ENCODE measurements at places on chromosomes 12 and 14. TPM values are rescaled to one million over a fixed set of nuclear protein-coding genes. Genes with fewer than 3 reads are reported as not detected.

DNA sequence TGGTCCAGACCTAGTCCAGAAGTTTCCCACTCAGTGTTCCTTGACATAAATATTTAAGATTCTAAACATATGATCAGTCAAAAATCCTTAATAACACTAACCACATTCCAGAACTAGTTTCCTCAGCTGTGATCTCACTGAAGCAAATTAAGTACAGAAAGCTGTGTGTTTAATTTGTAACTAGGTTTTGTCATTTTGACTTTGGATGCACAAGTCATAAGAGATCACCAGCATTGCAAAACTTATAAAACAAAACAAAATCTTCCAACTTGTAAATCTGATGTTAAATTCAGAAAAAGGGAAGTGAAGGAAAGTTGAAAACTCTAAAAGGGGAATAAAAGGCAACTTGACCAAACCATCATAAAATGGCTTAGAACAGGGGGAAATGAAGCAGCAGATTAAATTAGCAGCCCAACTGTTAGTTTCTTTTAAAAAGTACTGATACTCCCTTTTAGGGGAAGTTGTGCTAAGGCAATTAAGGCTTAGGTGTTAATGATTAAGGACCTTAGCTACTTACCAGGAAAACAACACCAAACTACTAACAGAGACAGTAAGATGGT, 56.6 kb downstream of the SH2B3 start:
- no peak for DNase-seq
- H3K4me1 ChIP-seq = no peaks in the 10 kb centered on the region
- H3K27me3 ChIP-seq = no peaks in the 10 kb centered on the region
- peaks cover 71% of the 10 kb centered on the region for H3K36me3 ChIP-seq
- no peak overlapping the region for H3K27ac ChIP-seq

DNA sequence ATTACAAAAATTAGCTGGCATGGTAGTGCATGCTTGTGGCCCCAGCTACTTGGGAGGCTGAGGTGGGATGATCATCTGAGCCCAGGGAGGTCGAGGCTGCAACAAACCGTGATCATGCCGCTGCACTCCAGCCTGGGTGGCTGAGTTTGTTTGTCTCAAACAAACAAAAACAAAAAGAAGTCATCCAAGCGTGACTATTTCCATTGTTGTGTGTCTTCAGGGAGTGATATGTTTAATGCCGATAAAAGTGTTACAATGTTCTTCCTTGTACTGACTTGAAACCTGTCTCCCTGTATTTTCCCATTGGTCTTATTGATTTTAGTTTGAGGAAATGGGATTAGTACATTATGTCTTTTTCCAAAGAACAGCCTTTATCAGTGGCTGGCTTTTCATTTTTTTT, 75.6 kb upstream of the USP44 start:
- no peak overlapping the region for H3K4me3 ChIP-seq
- no peaks in the 10 kb centered on the region for H3K4me1 ChIP-seq
- no peaks in the 10 kb centered on the region for H3K36me3 ChIP-seq
- DNase-seq = no peak

- no peaks in the 10 kb centered on the region for H3K36me3 ChIP-seq
- no peak overlapping the region for H3K4me3 ChIP-seq
- H3K4me1 ChIP-seq = no peaks in the 10 kb centered on the region
- no peak for DNase-seq
- peaks cover 2% of the 10 kb centered on the region for H3K27me3 ChIP-seq
- no peak overlapping the region for H3K27ac ChIP-seq
Measured at GRCh38 chr14:99146616-99147365, 125.2 kb downstream of the BCL11B start.

- H3K36me3 ChIP-seq = no peaks in the 10 kb centered on the region
- DNase-seq = no peak
- H3K27me3 ChIP-seq = no peaks in the 10 kb centered on the region
- no peak overlapping the region for H3K4me3 ChIP-seq
Measured at GRCh38 chr12:93243382-93243688, 134.4 kb upstream of the NUDT4 start.

DNA sequence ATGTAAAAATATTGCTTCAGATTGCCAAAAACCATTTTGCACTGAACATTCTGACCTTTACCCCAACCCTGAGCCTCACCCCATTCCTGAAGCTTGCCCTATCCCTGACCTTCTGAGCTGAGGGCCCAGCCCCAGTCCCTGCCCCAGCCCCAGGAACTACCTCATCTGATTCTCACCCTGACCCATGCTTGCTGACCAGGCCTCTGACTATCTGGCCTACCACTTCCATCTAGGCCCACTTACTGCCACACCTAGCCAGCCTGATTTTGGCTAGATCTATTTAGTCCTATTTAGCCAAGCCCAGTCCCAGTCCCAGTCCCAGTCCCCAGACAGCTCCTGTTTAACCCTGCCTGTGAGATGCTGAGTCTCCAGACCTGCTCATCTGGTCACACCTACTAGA, 33.6 kb downstream of the OR10P1 start:
- no peaks in the 10 kb centered on the region for H3K4me1 ChIP-seq
- DNase-seq = no peak
- H3K27ac ChIP-seq = no peak overlapping the region
- no peaks in the 10 kb centered on the region for H3K27me3 ChIP-seq

- no peaks in the 10 kb centered on the region for H3K4me1 ChIP-seq
- no peak overlapping the region for H3K27ac ChIP-seq
- H3K27me3 ChIP-seq = no peaks in the 10 kb centered on the region
- DNase-seq = no peak
Measured at GRCh38 chr12:45502481-45503128, 226.9 kb upstream of the ARID2 start.

- H3K4me1 ChIP-seq = no peaks in the 10 kb centered on the region
- DNase-seq = no peak
- H3K27me3 ChIP-seq = no peaks in the 10 kb centered on the region
- no peak overlapping the region for H3K4me3 ChIP-seq
Measured at GRCh38 chr14:55005071-55005470, 21.8 kb downstream of the WDHD1 start.

DNA sequence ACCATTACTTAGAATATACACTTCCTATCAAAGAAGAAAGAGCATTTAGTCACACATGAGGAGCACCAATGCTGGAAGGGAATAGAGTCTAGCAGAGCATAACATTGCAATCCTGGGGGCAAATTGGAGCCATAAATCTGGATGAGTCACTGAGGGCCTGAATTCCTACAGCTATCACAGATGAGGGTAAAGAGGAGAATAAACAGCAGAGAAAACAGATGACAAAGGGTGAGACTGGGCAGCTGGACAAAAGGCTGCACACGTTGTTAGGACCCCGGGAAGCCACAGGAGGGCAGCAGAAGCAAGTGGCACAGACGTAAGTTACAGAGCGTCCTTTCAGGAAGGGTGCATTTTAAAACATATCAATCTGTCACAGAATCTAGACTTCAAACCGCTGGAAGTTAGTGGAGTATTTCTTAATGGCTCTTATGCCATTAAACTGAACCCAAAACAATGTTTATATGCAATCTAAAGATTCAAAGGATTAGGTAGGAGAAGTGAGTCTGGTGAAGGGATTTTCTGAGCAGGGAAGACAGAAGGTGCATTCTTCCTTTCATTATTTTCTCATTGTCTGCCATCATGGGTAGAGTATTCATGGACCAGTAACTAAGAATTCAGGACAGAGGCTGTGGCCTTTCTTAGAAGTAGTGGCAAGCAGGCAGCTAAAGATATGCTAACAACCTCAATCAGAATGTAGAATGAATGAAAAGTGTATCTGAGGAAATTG, 159.8 kb upstream of the DAAM1 start:
- no peaks in the 10 kb centered on the region for H3K27me3 ChIP-seq
- no peaks in the 10 kb centered on the region for H3K4me1 ChIP-seq
- no peak overlapping the region for H3K4me3 ChIP-seq
- H3K27ac ChIP-seq = no peak overlapping the region

- no peak for DNase-seq
- no peaks in the 10 kb centered on the region for H3K4me1 ChIP-seq
- no peak overlapping the region for H3K4me3 ChIP-seq
- no peaks in the 10 kb centered on the region for H3K36me3 ChIP-seq
- no peak overlapping the region for H3K27ac ChIP-seq
Measured at GRCh38 chr14:89455412-89455811, 38.4 kb upstream of the FOXN3 start.

DNA sequence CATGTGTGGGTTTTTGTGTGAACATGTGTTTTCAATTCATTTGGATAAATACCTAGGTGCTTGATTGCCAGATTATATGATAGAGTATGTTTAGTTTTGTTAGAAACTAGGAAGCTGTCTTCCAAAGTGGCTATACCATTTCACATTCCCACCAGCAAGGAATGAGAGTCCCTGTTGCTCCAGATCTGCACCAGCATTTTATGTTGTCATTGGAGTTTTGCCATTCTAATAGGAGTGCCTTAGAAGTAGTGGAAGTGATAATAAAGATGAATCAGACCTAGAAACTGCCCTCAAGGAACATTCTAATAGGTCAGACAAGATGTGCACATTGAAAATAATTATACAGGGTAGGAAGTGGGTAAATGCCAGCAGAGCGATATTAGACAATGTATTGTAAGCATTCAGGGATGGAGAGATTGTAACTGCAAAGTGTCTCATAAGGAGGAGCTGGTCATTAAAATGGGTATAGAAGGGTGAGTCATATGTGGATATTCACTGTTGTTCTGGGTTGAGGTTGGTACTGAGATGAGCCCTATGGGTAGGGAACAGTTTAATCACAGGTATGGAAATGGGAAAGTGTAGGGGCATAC, 71.4 kb downstream of the MNAT1 start:
- H3K27me3 ChIP-seq = no peaks in the 10 kb centered on the region
- H3K27ac ChIP-seq = no peak overlapping the region
- H3K36me3 ChIP-seq = no peaks in the 10 kb centered on the region
- no peak for DNase-seq

DNA sequence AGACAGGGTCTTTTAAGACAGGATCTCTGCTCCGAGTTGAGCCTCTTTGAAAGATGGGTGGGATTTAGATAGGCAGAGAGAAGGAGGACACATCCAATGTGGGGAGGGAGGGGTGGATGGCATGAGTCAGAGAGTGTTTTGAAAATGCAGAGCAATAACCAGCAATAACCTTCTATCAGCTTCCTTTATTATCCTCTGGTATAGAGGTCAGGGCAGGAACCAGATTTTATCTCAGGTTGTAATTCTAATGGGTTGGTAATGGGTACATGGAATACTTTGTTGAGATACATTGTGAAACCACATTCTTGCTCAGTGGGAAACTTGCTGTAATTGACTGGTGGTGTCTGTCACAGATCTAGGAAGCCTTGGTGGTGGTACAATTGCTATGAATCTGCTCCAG, 37.6 kb upstream of the CCDC63 start:
- no peak overlapping the region for H3K27ac ChIP-seq
- H3K36me3 ChIP-seq = no peaks in the 10 kb centered on the region
- H3K27me3 ChIP-seq = peaks cover 7% of the 10 kb centered on the region
- no peak overlapping the region for H3K4me3 ChIP-seq
- no peak for DNase-seq
- H3K4me1 ChIP-seq = no peaks in the 10 kb centered on the region

DNA sequence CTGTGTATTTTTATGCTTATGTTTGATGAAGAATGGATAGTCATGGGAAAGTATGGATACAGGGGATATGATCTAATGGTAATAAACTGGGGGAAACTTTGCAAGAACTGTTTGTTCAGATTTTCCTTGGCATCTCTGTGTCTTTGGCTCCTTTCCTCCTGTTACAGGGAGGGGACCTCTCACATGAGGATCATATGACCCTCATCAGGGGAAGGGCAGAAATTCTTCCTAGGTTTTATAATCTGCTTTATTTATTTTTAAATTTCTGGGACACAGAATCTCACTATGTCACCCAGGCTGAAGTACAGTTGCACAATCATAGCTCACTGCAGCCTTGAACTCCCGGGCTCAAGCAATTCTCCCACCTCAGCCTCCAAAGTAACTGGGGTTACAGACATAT, 526.5 kb downstream of the CCER1 start:
- H3K27me3 ChIP-seq = no peaks in the 10 kb centered on the region
- no peaks in the 10 kb centered on the region for H3K4me1 ChIP-seq
- no peak overlapping the region for H3K4me3 ChIP-seq
- no peak overlapping the region for H3K27ac ChIP-seq
- no peak for DNase-seq
- H3K36me3 ChIP-seq = no peaks in the 10 kb centered on the region

DNA sequence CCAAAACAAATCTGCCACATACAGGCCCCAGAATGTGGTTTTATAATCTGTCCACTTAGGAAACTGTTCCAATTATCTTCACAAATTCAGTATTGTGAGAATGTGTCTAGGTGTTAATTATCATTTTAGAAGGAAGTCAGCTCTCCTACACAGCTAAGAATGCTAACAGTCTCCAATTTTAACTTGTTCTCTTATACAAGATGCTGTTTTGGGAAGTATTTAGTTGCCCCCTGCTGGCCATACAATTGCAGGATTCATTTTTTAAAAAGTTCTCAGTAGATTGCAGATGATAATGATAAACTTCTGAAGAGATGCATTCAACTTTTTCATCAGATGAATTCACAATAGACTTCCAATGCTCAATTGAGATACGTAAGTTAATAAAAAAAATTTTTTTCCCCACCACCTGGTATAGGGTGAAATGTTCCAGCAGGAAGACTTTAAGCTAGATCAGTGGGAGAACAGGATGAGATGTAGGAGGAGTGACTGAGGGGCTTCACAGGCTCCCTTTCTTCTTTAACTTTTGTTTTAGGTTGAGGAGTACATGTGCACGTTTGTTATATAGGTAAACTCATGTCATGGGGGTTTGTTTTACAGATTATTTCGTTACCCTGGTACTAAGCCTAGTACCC, 27.3 kb upstream of the OSBPL8 start:
- H3K36me3 ChIP-seq = no peaks in the 10 kb centered on the region
- no peaks in the 10 kb centered on the region for H3K27me3 ChIP-seq
- peak; percentile 17 for DNase-seq
- no peak overlapping the region for H3K4me3 ChIP-seq

GRCh38 chr14:72560331-72560730, 333.6 kb downstream of the DPF3 start:
- no peak overlapping the region for H3K27ac ChIP-seq
- no peaks in the 10 kb centered on the region for H3K4me1 ChIP-seq
- peaks cover 11% of the 10 kb centered on the region for H3K27me3 ChIP-seq
- no peaks in the 10 kb centered on the region for H3K36me3 ChIP-seq
- no peak overlapping the region for H3K4me3 ChIP-seq
- no peak for DNase-seq

MANSC1 gene
- total RNA-seq = 5.7 TPM

CDCA3 gene
- total RNA-seq = 47.2 TPM

NPFF gene
- not detected for total RNA-seq

CABP1 gene
- total RNA-seq = not detected

LTBP2 gene
- 0.18 TPM for total RNA-seq

RFX4 gene
- total RNA-seq = not detected

ABCD2 gene
- 0.04 TPM for total RNA-seq

DENND5B gene
- 5.0 TPM for total RNA-seq

KRT8 gene
- total RNA-seq = 364 TPM

BHLHE41 gene
- total RNA-seq = not detected

Data from K562 (cell line).